Suppressor macrophage (primary cell): ENCODE measurements at places on chromosomes 2 and 18.
A peak's percentile ranks its signal among the peaks of the same experiment; 100 is the strongest.

- DNase-seq = no peak
These were observed 506.6 kb downstream of the PLCL1 start for GRCh38 chr2:198311020-198311419.

- no peak for DNase-seq
These were observed 152.8 kb upstream of the COPS8 start for GRCh38 chr2:236932831-236933361.

DNA sequence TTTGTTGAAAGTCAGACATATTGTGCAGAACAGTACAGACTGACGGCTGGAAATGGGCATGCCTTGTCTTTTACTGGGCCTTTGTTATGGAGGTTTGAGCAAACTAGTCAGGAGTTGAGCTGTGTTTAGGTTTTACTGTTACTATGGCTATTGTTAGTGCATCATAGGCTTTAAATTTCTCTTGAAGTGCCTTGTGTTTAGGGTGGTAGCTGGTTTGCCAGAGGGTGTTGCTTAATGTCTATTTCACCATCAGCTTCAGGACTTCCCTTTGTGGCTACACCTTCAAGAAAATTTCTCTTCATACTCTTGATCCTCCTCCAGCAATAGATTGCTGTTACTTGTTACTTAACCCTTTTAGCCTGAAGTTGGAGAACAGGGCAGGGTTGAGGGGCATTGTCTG lies 104.6 kb downstream of the CAPN13 start:
- DNase-seq = peak; percentile 63

GRCh38 chr2:62455957-62456692 lies 49.9 kb downstream of the TMEM17 start:
- DNase-seq = no peak

DNA sequence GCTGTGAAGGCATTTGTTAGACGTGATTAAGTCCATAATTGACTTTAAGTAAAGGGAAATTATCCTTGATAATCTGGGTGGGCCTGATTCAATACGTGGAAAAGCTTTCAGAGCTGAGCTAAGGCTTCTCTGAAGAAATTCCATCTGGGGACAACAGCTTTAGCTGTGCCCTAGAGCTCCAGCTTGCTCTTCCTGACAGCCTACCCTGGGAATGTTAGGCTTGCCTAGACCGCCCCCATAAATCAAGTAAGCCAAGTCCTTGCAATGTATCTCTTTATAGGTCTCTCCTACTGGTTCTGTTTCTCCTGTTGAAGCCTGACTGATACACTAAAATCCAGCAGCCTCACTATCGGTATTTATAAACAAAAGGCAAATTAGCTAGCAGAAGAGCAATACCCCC lies 160.0 kb downstream of the STK39 start:
- DNase-seq = no peak

GRCh38 chr18:47996091-47996541 lies 65.7 kb upstream of the SMAD2 start:
- no peak for DNase-seq

DNA sequence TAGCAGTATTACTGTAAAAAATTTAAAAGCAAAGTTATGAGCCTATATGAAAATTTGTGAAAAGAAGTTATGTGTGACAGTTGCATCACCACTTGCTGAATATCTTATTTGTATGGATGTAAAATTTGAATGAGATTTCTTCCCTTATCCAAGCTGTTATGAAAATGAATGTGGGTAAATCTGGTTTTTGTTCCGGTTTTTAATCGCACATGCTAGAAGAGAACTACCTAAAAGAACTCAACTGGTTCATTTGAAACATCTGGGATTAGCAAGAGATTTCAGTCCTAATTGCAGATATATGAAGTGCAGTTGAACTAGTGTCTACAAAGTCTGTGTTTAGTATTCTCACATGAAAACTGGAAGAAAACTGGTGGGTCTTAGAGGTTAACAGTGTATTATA lies 467.1 kb upstream of the SPHKAP start:
- DNase-seq = no peak

- DNase-seq = no peak
These were observed 46.3 kb downstream of the DYSF start for GRCh38 chr2:71499691-71500090.

GRCh38 chr18:26317398-26317797 lies 91.2 kb downstream of the TAF4B start:
- no peak for DNase-seq

DNA sequence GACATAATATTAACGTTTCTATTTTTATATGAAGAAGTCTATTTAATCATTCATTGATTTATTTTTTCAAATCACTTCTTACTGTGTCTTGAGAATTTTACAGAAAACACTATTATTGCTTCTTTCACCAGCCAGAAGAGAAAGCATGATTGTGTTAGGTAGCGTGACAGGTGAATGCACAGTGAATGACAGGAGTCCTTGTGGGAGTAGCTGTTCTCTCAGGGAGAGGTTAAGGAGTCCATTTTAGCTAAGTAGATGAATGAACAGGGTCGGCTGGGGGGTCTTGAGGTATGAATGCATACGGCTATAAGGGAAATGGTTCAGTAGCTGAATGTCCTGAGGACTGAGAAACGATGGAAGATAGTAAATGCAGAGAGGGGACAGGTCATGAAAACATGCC lies 56.2 kb downstream of the CTNNA2 start:
- no peak for DNase-seq

- no peak for DNase-seq
These were observed 21.5 kb upstream of the DAW1 start for GRCh38 chr2:227849906-227850305.

DNA sequence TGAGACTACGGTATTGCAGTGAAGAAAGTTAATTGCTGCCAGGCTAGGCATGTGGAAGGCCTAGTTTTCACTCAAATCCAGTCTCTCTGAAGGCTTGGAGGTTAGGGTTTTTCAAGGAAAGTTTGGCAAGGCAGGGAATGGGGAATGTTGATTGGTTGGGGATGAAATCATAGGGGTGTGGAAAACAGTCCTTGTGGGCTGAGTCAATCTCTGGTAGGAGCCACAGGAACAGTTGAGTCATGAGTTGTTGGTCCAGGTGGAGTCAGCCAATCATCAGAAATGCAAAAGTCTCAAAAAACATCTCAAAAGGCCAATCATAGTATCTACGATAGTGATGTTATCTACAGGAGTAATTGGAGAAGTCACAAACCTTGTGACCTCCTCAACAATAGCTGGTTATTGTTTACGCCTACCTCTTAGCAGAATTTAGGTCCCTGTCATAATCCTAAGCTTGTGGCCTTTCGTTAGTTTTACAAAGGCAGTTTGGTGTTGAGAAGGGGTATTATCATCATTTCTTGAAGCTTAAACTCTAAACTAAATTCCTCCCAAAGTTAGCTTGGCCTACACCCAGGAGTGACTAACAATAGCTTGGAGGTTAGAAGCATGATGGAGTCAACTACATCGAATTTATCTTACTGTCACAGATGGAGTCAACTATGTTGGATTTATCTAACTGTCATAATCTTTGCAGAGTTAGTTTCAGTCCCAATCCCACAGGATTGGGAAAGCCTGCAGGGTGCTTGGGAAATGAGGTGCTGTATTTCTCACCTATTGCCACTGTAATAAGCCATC lies 33.7 kb upstream of the APCDD1 start:
- DNase-seq = no peak

DNA sequence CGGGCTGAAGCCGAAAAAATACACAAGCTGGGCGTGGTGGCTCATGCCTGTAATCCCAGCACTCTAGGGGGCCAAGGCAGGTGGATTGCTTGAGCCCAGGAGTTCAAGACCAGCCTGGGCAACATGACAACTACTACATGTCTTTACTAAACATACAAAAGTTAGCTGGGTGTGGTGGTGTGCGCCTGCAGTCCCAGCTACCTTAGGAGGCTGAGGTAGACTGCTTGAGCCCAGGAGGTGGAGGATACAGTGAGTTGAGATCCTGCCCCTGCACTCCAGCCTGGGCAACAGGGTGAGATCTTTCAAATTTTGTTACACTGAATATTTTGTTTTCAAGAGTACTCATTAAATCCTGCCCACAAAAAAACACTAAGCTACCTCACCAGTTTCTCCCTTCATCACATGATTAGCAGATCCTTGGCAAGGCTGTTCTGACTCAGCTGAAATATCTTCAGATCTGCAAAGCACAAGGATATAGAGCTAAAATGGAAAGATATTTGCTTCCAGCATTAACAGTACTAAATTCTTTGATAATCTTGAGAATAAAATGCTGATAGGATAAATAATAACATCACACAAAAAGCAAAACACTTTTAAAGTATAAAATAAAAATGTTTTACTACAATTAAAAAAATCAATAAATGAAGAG lies 28.2 kb upstream of the MCM6 start:
- no peak for DNase-seq

- DNase-seq = no peak
These were observed 650 bp upstream of the AFG3L2 start for GRCh38 chr18:12377556-12378197.

GRCh38 chr2:33236482-33237385 lies 239.7 kb upstream of the RASGRP3 start:
- no peak for DNase-seq

GRCh38 chr18:51278045-51278649 lies 80.7 kb upstream of the MEX3C start:
- peak; percentile 40 for DNase-seq

GRCh38 chr2:121483021-121483420 lies 47.7 kb upstream of the RNU4ATAC start:
- DNase-seq = no peak

- DNase-seq = peak; percentile 84
These were observed 28.7 kb upstream of the RPRD1A start for GRCh38 chr18:36095936-36096519.

- no peak for DNase-seq
These were observed 45.1 kb downstream of the ATIC start for GRCh38 chr2:215356948-215357461.

- DNase-seq = no peak
These were observed 391.0 kb downstream of the SOX11 start for GRCh38 chr2:6083136-6083535.

GRCh38 chr2:109438773-109439389 lies 174.9 kb downstream of the SEPTIN10 start:
- DNase-seq = peak; percentile 17

DNA sequence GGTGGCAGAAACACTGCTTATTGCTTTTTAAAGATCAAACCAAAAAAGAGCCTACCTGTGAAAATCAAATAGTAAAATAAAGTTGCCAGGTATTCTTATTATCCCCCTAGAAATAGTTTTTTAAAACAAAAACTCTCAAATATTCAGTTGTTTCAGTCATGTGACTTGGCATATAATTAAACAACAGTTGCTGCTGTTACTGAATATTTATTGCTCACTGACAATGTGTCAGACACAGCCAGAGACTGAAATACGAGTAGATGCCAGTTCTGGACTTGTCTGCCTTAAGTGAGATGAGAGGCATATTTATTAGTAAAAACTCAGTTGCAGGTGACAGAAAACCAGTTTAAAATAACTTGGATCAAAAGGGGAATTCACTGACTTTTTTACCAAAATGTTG lies 106.0 kb upstream of the RAB12 start:
- DNase-seq = no peak

GRCh38 chr2:208358758-208359631 lies 47.6 kb upstream of the PTH2R start:
- DNase-seq = peak; percentile 22

GRCh38 chr18:37419866-37420265 lies 145.7 kb downstream of the CELF4 start:
- DNase-seq = no peak

DNA sequence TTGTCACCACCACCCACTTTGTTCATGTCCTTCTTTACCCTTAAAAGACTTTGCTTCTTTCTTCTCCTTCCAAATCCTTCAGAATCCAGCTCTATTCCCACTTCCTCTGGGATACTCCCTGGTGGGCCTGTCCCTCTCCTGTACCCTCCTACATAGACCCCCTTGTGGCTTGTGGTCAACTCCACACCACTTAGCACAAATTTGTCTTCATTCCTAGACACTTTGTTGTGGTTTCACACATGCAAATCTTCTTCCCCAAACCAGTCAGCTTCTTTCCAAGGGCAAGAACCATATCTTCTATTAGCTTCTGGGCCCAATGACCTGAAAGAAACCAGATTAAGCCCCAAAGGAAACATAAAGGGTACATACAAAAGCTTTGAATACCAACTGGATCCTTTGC lies 342.4 kb downstream of the TNS1 start:
- no peak for DNase-seq

DNA sequence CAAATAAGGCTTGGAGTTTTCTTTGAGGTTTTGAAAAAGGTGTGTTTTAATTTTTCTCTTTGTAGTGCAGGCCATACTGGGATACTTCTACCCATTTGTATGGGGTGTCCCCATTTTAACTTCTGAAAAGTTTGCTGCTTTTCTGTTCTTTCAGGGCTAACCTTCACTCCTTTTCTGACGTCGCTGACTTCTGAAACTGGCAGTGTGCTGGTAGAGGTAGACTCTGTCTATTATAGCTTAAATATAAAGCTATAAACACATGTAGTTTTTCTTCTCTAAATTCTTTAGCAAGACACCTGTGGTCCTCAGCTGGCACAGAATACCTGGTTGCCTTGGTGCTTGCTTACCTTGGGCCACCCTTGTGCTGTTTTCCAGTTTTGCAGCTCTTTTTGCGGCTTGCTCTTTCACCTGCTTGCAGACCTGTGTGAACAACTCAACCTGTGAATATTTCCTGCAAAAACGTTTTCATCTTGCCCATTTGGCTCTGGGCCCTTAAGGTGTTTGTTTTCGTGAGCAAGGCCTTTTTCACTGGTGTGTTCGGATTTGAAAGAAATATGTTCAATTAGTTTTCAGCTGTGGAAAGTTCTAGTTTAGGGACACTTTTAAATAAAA lies 42.2 kb downstream of the PHLPP1 start:
- no peak for DNase-seq

DNA sequence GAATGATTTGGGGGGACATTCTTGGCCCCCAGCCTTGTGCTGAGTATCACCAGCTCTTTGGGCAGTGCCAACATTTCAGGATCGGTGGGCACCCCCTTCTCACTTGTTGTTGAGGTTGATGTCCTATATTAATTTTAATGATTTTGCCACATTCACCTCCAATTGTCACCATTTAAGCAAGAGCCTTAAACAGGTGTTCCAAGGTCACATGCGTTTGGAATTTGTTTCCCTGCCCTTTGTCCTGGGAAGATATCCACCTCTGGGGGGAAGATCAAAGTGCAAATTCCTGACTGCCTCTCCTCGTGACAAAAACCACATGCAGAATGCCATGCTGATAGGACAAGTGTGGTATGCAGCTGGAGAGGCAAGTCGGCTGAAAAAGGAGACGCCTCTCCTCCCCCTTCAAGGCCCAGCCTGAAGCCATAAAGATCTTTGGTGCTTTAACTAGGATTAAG lies 72.5 kb upstream of the ID2 start:
- no peak for DNase-seq

- DNase-seq = no peak
These were observed 31.6 kb downstream of the TNS1 start for GRCh38 chr2:217971166-217971565.

- DNase-seq = peak; percentile 79
These were observed 102.4 kb downstream of the TRIB2 start for GRCh38 chr2:12819103-12819475.

DNA sequence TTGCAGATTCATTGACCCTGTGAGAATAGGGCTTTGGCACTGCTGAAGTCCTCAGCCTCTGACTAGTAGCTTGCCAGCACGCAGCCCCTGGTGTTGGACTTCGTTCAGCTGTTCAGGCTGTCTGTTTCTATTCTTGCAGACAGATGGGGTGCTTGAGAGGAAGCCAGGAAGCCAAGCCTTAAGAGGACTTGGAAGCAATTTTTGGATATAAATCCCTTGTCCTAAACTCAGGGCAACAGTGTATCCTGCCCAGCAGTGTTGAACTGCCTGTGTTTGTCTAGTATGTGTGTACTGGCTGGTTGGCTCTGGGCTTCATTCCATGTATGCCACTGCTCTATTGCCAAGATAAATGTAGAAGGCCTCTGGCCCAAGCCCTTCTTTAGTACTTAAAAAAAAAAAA lies 108.6 kb downstream of the COMMD1 start:
- peak; percentile 36 for DNase-seq
